ENCODE measurements at places on chromosomes 1 and 21.

GRCh38 chr1:33949570-33949969, 85.7 kb downstream of the HMGB4 start:
- no peak for DNase-seq

- DNase-seq, result peak; percentile 48
These were observed 67.2 kb downstream of the SCCPDH start for GRCh38 chr1:246791303-246791918.

- DNase-seq, result no peak
These were observed 24.1 kb upstream of the NFASC start for GRCh38 chr1:204846546-204846945.

DNA sequence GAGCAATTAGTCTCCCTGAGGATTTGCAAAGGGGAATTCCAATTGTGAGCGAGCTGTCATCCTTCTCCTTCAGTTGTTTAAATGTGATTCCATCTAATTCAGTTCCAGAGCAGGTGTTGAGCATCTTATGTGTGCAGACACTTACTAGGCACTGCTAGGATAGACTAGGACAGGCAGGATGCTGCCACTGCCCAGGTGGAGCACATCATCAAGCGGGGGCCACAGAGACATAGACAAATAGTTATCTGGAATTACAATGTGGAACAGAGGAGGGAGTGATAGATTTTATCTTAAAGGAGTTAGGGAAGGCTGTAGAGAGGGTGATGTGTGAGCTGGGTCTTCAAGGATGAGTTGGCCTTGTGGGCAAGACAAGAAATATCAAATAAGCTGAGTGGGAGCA, 55.9 kb downstream of the CDC7 start:
- no peak for DNase-seq

- no peak for DNase-seq
These were observed 107.4 kb upstream of the KIAA1614 start for GRCh38 chr1:180805316-180805715.

GRCh38 chr1:168834225-168834872, 105.3 kb upstream of the DPT start:
- no peak for DNase-seq
